ENCODE measurements at places on chromosomes 1 and 21.
A peak's percentile ranks its signal among the peaks of the same experiment; 100 is the strongest.

DNA sequence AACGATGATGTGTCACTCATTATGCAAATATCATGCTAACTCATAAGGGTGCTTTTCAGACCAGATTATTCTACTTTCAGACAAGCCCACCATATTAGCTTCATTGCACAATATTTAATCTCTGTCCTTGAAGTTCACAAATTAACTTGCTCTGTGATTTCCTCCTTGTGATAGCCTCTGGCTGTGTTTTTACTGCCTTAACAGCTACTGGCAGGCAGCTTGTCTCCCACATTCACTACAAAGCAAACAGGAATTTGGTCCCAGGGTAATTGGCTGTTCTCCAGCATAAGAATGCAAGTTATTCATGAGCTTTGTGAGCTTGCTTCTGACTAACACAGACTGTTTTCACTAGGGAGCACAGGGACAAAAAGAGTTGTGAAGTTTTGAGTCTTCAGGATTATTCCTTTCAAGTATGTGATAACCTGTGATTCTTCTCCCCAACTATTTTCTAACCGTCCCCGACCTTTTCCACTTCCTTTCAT is 87.9 kb upstream of the HMCN1 start:
- ATAC-seq: no peak

DNA sequence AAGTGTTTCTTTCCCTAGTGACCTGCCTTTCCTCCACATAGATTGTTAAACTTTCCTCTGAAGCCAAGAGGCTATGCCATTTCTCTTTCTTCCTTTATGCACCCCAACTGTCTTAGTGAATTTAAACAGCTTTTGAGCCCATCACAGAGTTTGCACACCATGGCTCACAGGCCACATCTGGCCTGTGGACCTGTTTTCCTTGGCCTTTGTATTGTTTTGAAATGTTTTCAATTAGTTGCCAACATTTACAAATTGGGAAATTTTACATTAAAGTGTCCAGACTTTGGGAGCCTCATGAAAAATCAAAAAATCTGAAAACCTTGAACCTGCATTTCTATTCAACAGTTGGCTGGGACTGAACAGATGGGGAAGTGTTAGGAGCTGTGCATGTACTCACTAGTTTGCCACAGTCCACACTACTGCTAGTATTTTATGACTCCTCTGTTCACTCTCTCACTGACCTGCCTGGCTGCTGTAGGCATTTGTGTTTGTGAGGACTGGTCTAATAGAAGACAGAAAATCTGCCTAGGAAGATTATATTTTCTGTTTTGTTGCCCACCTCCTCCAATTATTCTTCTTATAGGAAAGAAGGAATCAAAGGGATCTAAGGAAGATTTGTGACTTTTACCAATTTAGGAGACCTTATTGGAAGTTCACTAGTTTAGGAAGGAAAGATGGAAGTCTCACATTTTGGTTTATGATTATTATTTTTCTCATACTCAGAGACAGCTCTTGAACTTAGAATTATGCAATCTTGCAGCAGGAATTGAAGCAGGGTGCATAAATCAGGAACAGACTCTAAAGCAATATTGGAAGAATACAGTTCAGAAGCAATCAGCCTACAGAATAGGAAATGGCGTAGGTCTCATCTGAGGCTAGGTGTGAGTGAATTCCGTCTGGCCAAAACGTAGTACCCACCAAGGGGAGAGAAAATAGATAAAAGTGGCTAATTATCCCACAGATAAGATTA is 134.7 kb downstream of the HLX start:
- ATAC-seq: no peak

DNA sequence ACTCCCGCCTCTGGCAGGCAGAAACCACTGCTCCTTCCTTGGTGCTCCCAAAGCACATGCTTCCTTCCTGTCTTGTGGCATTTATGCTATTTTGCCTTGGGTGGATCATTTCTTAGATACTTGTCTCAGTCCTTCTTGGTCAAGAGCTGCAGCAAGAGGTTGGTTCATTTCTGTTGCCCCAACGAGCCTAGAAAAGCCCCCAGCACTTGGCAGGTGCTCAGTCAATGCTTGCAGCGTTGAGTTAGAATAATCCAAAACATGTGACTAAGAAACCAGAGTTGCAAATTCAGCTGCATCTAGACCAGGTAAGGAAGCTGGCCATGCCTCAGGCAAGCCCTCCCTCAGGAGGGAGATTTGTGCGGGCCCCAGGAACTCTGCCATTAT is 42.4 kb upstream of the TENT5C start:
- ATAC-seq: no peak

GRCh38 chr21:39479814-39480182 is 28.0 kb downstream of the SH3BGR start:
- no peak for ATAC-seq

GRCh38 chr1:165257969-165258459 is 98.5 kb downstream of the LMX1A start:
- ATAC-seq: no peak

GRCh38 chr1:43034195-43034658 is 75.6 kb upstream of the SLC2A1 start:
- no peak for ATAC-seq

DNA sequence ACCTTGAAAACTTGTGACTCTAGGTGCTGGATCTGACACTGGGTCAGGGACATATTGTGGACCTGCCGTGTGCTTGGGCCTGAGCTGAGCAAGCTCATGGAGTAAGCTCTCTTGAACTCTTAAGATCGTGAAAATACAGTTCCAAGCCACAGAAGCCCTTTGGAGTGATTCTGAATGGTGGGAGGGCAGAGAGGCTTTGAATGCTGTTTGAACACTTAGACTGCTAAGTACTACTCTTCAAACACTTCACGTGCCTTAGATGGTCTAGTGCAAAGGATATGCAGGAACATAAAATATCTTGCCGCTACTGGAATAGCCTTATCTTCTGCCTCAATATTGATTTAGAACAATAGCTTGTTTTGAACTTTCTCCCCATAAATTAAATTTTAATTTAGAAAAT is 21.6 kb downstream of the ROR1 start:
- ATAC-seq: no peak

- no peak for ATAC-seq
Measured at GRCh38 chr1:7869136-7869920, 16.5 kb upstream of the UTS2 start.

DNA sequence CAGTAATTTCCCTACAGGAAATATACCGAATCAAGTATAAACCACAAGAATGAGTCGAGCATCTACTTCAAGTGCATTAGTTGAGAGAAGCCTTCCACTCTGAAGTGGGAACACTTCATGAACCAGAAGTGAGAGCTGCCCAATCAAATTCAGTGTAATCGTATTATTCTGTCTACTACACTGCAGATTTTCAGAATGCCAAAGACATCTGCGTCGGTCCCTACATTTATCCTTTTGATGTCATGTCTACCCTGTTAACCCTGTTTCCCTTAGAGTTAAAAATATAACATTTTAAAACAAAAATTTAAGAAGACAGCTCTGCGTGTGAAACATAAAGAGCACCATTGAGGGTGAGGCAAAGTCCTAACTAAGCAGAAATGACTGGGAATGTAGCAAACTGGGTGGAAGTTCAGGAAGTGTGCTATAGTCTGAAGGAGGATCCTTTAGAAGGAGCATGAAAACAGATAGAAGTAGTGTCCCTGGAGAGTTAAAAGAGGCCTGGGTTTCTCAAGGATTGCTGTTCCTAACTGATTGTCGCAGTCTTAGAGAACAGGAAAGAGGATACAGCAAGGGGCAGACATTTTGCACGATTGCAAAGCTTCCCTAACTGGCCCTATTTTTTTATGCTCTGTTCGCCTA is 291.2 kb downstream of the PTPRC start:
- ATAC-seq: no peak

DNA sequence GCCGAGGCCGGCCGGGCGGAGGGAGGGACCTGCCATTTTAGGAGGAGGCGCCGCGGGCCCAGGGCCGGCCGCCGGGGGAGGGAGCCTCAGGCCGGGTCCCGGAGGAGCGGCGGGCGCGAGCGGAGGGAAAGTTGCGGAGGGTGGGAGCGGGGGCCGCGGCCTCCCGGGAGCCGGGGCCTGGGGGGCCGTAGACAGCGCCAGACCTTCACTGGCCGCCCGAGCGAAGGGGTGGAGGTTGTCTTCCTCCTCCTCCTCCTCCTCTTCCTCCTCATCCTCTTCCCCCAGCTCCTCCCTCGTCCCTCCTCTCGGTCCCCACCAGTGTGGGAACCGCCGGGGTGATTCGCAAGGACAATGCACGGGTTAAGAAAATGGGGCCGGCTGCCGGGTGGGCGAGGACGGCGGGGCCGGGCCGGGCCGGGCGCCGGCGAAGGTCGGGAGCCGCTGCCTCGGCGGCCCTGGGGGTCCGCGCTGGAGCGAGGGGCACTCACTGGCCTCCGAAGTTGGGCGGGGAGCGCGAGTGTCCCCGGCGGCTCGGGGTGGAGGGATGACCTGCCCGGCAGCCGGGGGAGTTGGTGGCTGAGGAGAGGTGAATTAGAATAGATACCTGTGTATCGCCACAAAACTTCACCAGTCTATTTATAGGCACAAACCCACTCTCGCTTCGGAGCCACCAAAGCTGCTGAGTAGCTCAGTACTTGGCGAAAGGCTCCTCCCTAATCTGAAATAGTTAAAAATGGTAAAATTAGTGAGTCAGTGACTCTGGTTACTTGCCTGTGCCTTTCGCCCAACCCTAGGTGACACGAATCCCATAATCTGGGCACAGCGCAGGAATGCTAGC is 1.3 kb downstream of the DYRK1A start:
- ATAC-seq: peak; percentile 6

GRCh38 chr1:17212487-17213121 is 7.7 kb downstream of the PADI1 start:
- no peak for ATAC-seq

GRCh38 chr1:31569596-31570173 is 6.6 kb upstream of the TINAGL1 start:
- ATAC-seq: no peak

- no peak for ATAC-seq
Measured at GRCh38 chr1:26531651-26532131, 2.1 kb downstream of the RPS6KA1 start.

DNA sequence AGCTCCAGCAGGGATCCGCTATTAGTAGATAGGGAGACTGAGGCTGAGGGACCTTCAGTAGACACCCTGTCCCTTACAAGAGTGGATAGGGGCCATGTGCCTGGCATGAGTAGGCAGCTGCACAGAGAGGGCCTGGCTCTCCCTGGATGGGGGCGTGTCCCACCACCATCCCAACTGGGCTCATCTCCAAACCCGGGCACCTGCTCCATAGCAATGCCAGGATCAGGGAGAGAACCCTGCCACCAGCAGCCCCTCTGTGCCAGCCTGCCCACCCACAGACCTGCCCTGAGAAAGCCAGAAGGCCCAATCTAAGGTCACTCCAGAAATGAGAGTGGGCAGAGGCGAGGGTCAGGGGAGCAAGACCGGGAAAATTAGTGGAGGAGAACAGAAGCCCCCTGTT is 121.3 kb downstream of the GRIK3 start:
- no peak for ATAC-seq

GRCh38 chr1:15992187-15992553 is 11.9 kb upstream of the SRARP start:
- no peak for ATAC-seq

DNA sequence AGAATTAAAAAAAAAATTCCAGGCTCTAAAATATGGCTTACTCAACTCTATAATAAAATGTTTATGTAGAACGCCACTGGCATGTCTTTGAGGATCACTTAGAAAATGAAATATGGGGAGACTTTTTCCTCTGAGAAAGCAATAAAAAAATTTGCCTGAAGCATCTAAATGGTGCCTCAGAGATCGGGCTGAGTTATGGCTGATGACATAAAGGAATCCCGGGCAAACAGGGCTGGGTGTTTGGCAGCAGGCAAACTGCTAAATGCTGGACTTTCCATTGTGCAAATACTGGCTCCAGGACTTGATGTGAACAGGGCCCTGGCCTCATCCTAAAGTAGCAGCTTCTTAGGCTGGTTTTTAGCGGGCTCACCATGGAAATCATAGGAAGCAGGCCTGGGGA is 44.5 kb upstream of the C1orf87 start:
- no peak for ATAC-seq

DNA sequence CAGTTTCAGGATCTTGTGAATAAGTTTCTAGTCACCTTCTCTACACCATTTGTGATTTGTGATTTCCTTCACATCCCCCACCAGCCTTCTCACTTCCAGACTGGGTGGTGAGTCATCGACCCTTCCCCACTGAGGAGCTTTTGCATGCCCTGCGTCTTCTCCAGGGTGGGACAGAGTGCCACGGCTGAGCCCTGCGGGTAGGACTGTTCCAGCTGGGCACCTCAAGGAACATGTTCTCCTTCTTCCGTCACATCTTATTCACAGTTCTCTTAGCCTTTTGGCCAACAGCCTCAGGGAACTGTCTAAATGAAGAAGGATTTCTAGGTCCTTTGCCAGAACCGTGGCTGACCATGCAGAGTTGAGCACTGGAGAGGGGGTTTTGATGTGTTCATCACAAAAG is 116.5 kb downstream of the TMEM53 start:
- ATAC-seq: no peak

GRCh38 chr1:93437976-93438605 is 9.8 kb upstream of the FNBP1L start:
- ATAC-seq: peak; percentile 66

DNA sequence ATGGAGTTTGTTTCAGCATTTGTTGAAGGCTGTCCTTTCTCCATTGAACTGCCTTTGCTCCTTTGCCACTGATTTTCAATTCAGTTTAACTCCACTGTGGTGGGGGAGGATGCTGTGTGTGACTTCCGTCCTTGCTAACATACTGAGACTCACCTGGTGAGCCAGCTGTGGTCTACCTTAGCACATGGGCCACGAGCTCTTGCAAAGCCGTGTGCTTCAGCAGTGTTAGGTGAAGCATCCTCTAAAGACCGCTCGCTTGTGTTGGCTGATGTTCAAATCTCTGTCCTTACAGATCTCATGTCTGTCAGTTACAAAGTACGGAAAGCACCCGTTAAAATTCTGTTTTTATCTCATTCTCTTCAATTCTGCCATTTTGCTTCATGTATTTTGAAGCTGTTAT is 3.6 kb upstream of the SPATC1L start:
- ATAC-seq: no peak

- ATAC-seq: no peak
Measured at GRCh38 chr1:56286506-56286905, 292.9 kb downstream of the PLPP3 start.

DNA sequence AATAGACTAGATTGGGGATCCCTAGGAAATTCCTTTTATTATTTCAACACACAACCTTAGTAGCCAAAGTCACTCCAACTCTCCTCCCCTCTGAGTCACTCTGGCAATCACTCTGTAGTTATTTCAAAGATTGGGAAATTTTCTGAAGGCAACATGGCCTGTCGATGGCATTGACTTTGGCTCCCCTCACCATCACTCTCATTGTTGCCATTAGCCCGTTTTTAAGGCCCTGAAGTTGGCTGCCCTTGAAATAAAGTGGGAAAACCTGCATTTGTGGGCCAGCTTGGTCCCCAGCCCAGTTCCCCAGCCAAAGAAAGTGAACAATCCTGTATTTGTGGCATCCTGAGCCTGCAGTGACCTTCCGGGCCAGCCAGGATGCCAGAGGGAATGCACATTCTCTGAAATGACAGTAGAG is 52.5 kb downstream of the CDC7 start:
- ATAC-seq: no peak

DNA sequence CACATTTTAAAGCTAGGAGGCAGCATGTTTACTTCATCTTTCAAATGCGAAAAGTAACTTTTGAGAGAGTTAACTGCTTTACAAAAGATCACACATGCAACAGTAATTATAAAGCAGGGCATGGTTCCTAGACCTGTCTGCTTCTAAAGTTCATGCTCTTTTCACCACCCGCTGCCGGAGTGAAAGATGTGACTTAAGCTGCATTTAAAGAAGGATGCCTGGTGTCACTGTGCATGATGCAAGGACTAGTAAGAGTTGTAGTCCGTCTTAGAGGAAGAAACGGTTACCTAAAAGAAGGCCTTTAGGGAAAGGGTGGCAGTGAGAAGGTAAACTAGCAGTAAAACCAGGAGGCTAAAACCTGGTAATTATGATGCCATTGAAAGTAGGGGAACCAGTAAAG is 1689.1 kb downstream of the KCNT2 start:
- no peak for ATAC-seq
